Activated B cell treated with CpG ODN at 0.5 μM for 24 hours (primary cell): ENCODE measurements at places on chromosomes 1 and 21. TPM values are rescaled to one million over a fixed set of nuclear protein-coding genes. Genes with fewer than 3 reads are reported as not detected.

DNA sequence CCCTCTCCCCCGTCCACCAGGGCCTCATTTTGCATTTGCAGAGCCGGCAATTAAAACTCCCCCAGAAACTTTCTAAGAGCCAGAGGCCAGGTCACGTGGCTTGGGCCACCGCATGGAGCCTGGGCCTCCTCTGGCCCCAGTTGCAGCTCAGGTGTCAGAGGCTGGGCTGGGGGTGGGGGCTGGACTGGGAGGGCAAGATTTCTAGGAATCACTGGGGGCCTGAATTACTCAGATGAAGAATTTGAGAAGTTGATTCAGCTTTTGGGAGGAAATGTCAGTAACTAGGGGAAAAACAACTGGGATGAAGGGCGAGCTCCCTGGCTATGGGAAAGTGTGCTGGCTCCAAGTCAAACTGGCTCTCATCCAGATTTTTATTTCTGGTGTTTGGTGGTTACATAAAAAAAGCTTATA lies 151.0 kb downstream of the CDC7 start:
- DNase-seq: no peak

DNA sequence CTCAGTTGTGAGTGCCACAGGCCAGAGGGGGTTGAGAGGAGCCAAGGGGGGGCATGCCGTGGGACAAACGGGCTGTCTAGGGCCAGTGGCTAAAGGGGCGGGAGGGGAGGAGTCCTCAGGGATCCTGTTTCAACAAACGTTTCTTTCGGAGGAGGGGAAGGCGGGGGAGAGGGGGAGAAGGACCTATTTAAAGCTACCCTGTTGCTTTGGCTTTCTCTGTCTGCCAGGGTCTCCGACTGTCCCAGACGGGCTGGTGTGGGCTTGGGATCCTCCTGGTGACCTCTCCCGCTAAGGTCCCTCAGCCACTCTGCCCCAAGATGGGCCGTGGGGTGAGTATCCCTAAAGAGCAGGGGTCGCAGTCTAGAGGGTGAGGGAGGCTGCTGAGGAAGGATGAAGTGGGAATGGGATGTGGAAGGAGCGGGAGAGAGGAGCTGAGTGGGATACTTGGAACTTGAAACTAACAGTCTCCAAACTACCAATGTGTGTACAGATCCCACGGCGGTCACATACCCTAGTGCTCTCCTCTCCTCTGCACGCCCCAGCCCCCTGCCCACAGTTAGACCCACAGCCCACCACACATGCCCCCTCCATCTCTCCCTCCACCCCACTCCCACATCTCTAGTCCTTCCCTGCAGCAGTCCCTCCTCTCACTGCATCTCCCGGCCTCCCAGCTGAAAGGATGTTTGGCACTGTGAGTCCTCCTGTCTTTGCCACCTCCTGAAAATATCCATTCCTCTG lies at the start of gene ATP1A2:
Gene ATP1A2 (plus strand): TSS at position 215 of the 738 bp plus-strand sequence. CDS start 103 bp downstream, at position 318.
- DNase-seq: no peak

DNA sequence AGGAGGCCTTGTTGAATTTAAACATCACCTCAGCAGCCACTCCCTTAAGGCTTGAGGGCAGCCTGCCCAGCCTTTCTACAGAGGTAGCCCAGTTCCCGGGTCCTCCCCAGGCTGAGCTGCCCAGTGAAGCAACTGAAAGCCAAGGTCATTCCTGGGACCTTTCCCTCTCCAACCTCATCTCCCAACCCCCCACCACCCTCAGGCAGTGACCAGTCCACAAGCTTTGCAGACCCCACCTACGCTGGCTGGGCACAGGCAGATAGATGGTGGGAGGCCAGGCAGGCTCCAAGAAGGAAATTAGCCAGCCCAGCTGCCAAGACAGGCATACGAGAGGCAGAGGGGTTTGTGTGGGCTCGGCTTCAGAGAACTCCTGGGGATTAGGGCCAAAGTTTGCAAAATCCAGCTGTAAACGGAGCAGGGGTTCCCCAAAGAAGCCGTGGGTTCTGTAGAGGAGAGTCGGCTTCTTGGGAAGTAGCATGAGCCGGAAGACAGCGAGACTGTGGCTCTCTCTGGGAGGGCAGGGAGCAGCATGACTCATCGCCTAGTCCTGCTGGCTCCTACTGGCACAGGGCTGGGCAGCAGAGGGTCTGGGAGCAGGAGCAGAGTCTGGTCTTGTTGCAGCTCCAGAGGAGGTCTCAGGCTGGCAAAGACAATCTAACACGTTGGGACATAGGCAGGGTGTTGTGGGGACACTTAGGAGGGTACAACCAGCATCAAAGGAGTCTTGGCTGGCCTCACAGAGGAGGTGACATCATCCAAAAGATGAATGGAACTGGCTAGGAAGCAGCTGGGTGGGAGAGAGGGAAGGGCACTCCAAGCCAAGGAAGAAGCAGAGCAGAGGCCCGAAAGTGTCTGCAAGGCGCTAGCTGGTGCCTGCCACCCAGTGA lies 2.8 kb upstream of the ZC3H12A start:
- DNase-seq: no peak

DNA sequence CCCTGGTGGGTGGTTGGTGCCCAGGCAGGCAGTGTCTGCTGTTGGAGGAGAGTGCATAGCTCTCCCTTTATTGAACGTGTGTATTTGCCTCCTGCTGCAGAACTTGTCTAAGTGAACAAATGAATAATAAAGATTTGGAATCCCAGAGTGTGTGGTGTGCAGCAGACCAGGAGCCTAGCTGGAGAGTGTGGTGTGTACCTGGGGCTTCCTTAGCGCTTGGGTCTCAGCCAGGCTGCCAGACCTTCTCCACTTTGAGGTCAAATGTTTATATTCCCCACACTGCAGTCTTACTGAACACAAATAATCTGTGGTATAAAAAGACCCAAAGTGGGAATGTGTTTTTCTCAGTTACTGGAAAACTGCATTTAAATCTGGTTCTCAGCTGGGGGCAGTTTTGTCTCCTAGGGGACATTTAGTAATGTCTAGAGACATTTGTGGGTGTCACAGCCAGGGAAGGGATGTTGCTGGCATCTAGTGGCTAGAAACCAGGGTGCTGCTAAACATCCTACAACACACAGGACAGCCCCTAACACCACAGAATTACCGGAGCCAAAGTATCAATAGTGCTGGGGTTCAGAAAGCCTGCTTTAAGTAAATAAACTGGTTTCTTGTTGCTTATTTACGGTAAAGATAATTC lies 23.6 kb downstream of the SLC37A1 start:
- DNase-seq: no peak

GRCh38 chr1:29380532-29380931 lies 144.2 kb downstream of the PTPRU start:
- DNase-seq: no peak

GRCh38 chr1:228272331-228272791 lies 64.5 kb downstream of the OBSCN start:
- no peak for DNase-seq

DNA sequence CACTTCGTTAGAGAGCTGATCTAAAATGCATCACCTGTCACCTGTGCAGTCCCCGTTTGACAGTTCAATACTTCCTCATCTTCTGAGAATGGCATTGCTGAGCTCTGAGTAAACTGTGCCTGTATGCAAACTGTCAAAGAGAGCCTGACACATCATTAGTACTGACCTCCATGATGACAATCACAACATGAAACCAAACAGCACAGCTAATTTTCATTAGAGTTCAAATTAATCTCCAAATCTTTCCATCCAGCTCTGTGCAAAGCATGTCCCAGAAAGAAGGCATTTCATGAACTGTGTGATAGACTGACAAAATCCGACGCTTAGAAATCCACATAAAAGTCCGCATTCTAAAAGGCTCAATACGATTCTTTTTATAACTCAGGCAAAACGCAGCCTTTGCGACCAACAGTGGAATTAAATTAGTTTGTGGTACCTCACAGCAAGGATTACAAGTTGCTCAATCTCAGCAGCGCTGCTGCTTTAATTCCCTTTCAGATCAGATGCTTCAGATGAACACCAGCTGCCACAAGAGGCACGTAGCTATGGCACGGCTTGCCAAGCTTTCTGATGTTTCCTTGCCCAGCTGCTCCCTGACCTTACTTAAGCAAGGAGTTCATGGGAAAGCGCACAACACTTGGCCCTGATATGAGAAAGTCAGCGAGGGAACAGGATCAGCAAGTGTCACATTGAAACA lies 765.5 kb upstream of the PRMT6 start:
- DNase-seq: no peak

- DNase-seq: no peak
These were observed 1077.3 kb downstream of the KCNT2 start for GRCh38 chr1:195530961-195531360.

- no peak for DNase-seq
These were observed 9.1 kb upstream of the PCNX2 start for GRCh38 chr1:233304489-233305102.

DNA sequence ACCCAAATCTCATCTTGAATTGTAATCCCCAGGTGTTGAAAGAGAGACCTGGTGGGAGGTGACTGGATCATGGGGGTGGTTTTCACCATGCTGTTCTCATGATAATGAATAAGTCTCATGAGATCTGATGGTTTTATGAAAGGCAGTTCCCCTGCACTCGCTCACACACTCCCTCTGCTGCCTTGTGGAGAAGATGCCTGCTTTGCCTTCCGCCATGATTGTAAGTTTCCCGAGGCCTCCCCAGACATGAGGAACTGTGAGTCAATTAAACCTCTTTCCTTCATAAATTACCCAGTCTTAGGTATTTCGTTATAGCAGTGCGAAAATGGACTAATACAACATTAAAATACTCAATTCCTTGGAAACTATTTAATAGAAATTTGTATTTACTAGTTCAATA lies 99.2 kb downstream of the PROX1 start:
- DNase-seq: no peak

DNA sequence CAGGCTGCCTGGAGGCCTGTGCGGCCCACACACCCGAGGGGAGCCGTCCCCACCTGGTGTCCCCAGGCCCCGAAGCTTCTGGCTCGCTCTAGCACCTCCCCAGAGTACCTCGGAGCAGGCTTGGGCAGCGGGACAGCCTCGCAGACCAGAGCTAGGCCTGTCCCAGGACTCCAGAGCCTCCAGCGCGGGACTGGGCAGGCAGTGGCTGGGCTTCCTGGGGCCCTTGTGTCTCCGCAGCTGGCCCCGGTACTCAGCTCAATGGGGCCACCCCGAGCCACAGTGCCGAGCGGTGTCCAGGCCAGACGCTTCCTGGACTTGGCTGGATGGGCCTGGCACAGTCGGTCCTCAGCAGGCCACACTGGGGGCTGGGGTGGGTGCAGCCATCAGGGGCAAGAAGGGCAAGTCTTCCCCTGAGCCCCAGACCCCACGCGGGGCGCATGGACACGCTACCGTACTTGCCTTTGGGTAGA lies 4.9 kb downstream of the SCNN1D start:
- DNase-seq: no peak

DNA sequence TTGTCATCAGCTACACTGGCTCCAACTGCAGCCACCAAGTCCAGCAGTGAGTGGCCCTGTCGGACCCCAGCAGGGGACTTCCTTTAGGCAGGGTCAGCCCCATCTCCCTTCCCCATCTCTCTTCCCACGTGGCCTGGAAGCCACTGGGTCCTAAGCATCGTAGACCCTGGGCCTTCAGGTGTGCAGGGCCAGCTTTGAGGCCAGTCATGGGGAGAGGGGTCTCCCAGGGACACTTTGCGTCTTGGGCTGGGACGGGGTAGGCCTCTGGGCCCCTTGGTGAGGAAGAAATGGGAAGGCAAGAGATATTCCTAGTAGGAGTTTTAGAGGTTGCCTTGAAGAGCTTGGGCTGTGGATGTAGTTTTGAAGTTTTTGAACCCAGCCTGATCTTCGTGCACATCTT lies 12.1 kb upstream of the MIIP start:
- no peak for DNase-seq

DNA sequence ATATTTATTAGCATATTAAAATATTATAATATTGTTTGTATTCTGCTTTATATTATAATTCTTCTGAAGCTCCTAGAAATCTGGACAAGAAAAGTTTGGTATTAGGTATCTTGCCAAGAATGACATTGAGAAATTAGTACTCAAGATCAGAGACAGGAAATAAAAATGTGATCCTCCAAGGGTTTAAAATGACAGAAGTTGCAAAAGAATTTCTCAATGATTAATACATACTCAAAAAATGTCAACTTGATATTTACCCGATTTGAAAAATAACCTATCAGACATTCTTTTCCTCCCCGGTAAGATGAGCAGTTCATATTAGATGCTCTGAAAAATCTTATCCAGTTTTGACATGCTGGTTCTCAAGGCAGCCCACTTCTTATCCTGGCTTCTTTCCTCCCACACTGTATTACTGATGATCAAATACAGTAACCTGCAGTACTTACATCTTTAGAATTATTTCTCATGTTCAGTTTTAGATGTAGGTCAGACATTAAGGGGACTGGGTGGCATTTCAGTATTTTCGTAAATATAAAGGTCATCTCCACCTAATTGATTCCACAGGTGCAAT lies 55.3 kb downstream of the CACHD1 start:
- no peak for DNase-seq

DNA sequence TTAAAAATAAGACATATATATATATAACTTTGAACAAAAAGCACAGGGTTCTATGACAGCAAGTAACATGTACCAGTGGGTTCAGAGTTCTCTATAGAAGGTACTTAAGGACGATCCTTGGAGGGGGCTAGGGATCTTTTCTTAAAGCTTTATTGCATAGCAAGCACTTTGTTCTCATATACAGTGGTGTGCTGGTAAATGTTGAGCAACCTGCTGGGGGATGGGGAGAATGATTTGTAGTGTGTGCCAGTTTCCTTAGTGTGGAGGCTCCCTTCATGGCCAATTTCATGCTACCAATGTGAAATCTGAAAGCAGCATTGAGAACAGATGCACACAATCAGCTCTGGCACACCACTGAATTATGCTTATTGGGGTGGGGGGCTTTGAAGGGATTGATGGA lies 69.5 kb upstream of the NFASC start:
- no peak for DNase-seq

DNA sequence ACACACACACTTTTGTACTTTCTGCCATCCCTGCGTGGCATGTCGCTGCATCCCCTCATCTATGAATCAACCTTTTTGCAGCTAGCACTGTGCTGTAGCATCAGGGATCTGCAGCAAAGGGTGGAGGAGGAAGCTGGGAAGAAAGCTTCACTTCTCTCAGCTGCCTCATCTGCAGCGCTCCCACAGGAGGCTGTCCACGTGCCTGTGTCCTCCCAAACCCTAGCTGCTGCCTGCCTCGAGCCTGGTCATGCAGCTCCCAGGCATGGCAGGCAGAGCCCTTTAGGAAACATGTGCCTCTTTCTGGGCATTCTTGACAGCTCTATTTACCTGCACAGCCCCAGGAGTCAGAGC lies 262.1 kb upstream of the SGIP1 start:
- no peak for DNase-seq

DNA sequence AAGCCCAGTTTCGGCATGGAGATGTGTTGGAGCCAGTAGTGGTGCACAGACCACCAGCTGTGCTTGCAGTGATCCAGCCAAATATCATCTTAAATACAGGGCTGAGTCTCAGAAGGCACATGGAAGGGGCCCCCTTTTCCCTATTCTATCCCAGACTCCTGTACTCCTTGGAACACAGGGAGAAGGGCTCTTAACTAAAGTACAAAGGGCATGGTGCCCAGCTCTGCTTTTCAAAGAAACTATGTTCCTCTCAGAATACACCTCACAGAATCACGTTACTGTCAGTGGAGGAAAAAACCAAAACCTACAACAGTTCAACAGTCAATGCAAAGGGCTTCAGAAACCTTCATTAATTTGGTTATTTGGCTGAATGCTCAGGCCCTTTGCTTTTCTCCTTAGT lies 180.6 kb upstream of the C1orf105 start:
- DNase-seq: no peak

Gene FAM177B
- 3.5 and 3.8 TPM in 2 replicates for total RNA-seq

Gene IGSF3
- total RNA-seq: 6.8 and 7.2 TPM in 2 replicates

Gene TRNP1
- total RNA-seq: 0.24 and 0.44 TPM in 2 replicates

Gene CD34
- not detected in 2 replicates for total RNA-seq

Gene RGS18
- 0.78 TPM in 1 of 2 replicates, not detected in the other for total RNA-seq

Gene FCRL4
- total RNA-seq: 6.3 and 6.7 TPM in 2 replicates

Gene ANKRD65
- total RNA-seq: 0.13 TPM in 1 of 2 replicates, not detected in the other

Gene ZFP69B
- total RNA-seq: 8.9 and 10.4 TPM in 2 replicates

Gene RGS21
- not detected in 2 replicates for total RNA-seq

Gene DNAI4
- total RNA-seq: 0.75 and 3.4 TPM in 2 replicates

Gene AKR7A3
- 0.61 and 0.80 TPM in 2 replicates for total RNA-seq
